ENCODE measurements at places on chromosomes 7 and 10. TPM values are rescaled to one million over a fixed set of nuclear protein-coding genes. Genes with fewer than 3 reads are reported as not detected.

DNA sequence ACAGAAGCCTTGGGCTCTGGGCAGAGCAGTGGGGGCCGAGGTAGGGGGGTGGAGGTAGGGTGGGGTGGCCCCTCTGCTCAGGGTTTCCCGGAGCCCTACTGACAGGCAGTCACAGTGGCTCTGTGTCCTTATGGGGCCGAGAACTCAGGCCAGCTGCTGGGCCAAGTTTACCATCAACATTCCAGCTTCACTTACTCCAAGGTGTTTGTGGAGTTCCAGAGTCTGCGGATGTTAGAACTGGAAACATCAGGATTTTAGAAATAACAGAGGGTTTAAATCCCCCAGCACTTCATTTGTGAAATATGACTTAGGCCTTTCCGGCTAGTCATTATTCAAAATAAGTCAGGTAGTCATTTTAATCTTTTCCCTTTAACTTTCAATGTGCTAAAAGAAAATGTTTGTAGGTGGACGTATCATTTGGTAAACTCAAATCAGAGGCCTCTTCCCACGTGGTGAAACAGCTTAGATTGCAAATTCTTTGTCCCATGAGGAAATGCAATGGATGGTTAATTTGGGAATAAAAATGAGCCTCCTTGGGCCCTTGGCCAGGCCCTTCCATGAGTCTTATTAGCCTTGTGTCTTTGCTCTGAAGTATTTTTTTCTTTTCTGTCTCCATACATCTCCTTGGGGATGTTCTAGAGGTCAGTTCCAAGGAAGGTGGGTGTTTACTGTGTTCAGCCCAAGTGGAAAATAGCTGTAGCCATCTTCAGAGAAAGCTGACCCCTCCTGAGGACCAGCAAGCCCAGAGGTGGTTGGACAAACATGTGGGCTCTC lies 99.6 kb upstream of the BTBD16 start:
- DNase-seq: no peak

DNA sequence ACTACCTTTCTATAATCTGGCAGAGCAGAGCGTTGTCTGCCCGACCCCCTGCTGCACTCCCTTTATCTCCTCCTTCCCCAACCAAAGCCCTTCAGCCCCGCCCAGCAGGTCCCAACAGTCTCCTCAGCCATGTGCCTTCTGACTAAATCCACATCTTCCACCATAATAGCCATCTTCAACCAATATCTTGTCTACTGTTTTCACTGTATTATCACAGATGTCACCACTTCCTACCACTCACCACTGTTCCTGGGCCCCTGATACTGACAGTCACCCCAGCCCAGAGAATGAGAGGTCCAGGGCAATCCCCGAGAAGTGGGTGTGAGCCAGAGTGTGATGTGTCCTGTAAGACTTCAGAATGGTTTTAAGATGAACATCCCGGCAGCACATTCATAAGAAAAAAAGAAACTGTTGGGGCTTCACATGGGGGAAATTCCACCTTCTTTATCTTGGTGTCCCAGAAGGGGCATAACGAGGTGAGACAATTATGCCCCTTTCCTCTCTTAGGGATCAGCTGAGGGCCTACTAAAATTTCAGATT lies 25.3 kb downstream of the CCDC6 start:
- no peak for DNase-seq

- DNase-seq: no peak
Measured at GRCh38 chr10:77552252-77552651, 85.4 kb downstream of the KCNMA1 start.

- no peak for DNase-seq
Measured at GRCh38 chr10:120019568-120019967, 127.0 kb downstream of the SEC23IP start.

- no peak for DNase-seq
Measured at GRCh38 chr7:75650681-75651080, 88.1 kb downstream of the HIP1 start.

- no peak for DNase-seq
Measured at GRCh38 chr7:155935726-155936125, 123.5 kb upstream of the SHH start.

- no peak for DNase-seq
Measured at GRCh38 chr7:8373851-8374250, 59.6 kb upstream of the NXPH1 start.

DNA sequence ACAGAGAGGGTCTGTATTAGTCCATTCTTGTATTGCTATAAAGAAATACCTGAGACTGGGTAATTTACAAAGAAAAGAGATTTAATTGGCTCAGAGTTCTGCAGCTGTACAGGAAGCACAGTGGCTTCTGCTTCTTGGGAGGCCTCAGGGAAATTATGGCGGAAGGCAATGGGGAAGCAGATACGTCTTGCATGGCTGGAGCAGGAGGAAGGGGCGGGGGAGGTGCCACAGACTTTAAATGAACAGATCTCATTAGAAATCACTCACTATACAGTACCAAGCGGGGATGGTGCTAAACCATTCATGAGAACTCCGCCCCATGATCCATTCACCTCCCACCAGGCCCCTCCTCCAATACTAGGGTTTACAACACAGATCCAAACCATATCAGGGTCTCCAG lies 3.7 kb upstream of the CALU start:
- no peak for DNase-seq

DNA sequence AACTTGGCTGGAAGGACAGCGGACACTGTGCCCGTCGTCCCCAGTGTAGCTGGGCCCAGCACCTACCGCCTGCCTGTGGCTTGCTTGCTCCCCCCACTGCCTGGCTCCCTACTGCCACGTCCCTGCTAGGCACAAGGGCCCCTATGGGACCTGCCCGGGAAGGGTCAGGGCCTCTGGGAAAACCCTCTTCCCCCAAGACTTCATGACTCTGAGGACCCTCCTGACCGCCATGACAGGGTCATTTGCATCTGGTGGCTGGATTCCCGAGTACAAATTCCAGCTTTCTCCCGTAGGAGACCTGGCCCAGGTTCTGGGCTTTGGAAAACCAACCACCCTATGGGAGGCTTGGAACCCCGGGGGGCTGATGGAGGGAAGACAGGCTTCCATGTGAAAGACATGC lies 1.4 kb upstream of the MMD2 start:
- no peak for DNase-seq

DNA sequence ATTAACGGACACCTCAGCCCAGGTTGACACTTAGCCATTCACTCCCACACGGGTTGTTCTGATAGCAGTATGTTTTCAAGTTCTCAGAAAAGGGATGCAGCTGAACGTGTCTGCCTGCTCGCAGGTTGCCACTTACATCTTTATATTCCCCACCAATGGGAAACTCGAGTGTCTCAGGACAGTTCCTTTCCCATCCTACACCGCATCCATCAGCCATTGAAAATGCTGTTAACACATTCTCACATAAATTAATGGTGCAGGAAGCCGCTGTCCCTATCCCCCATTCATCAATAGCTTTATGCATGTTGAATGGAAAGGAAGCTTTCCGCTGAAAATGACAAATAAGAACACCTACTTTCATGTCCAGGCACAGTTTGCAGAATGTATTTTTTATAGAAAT lies 1.7 kb upstream of the FGFR2 start:
- DNase-seq: no peak

- DNase-seq: no peak
Measured at GRCh38 chr10:10141782-10142382, 875.8 kb upstream of the CELF2 start.

- DNase-seq: no peak
Measured at GRCh38 chr7:149644754-149645153, 128.6 kb downstream of the ZNF467 start.

- DNase-seq: no peak
Measured at GRCh38 chr7:157614457-157615020, 277.7 kb downstream of the DNAJB6 start.

DNA sequence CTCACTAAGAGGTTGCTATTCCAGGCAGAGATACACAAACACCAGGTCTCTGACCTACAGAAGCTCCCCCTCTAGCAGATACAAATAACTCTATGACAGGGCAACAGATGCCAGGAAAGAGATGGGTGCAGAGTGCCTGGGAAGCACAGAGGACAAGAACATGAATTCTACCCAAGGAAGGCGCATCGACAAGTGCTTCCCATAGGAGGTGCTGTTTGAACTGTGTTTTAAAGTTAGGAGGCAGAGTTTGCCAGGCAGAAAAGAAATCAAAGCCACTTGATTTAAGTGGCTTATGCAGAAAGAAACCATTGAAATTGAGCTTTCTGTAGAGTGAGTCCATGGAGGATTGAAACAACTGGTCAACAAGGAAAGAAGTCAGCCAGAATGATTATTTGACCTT lies 35.3 kb upstream of the EGR2 start:
- peak; percentile 26 for DNase-seq

GRCh38 chr10:131567279-131568162 lies 256.0 kb upstream of the TCERG1L start:
- no peak for DNase-seq

DNA sequence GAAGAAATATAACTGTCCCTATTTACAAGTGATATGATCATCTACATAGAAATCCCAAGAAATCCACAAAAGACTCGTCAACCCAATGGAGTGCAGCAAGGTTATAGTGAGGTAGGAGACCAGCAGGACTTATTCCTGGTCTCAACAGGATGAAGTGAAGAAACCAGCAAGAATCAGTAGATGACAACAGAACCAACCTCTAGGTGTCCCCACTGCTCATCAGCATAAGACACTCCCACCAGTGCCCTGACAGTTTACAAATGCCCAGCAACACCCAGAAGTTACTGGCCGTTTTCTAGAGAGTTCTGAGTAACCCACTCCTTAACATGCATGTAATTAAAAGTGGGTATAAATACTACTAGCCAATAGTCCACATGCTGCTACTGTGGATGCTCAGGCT lies 470.5 kb upstream of the LRRTM3 start:
- DNase-seq: no peak

DNA sequence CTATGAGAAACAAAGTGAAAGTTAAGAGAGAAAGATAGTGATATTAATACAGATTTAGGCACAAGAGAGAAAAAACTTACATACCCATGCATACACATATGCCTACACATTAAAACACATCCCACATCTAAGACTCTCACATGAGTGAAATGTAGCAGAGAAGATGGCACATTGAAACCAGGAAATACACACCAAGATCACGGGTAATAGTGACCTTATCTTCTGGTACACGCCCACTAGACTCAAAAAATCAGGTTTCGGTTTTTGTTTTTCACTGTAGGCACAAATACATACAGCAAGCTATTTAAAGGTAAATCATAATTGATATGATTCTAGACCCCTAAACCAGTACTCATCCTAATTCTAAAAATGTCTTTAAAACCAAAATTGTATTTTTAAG lies 225.2 kb upstream of the TAC1 start:
- no peak for DNase-seq

- peak; percentile 45 for DNase-seq
Measured at GRCh38 chr7:84948634-84949033, 238.2 kb downstream of the SEMA3D start.

DNA sequence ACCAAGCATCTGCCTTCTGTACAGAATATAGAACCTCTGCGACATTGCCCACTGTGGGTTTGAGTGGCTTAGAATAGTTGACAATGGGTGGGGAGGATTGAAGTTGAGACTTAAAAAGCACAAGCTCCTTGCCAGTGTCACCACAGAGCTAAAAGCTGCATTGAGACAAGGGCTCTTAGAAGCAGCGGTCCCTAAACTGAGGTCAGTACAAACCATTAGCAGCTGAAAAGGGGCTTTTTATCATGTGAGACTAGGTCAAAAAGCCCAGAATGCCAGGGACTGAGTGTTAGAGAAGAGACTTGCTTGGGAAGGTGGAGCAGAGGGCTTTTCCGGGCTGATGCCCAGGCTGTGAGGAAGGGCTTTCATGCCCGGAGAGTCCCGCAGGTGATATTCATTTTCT lies 91.3 kb downstream of the POU6F2 start:
- DNase-seq: no peak

GRCh38 chr10:15703151-15703880 lies 16.4 kb downstream of the ITGA8 start:
- peak; percentile 23 for DNase-seq

GRCh38 chr7:119929891-119930290 lies 343.1 kb upstream of the KCND2 start:
- DNase-seq: peak; percentile 61

DNA sequence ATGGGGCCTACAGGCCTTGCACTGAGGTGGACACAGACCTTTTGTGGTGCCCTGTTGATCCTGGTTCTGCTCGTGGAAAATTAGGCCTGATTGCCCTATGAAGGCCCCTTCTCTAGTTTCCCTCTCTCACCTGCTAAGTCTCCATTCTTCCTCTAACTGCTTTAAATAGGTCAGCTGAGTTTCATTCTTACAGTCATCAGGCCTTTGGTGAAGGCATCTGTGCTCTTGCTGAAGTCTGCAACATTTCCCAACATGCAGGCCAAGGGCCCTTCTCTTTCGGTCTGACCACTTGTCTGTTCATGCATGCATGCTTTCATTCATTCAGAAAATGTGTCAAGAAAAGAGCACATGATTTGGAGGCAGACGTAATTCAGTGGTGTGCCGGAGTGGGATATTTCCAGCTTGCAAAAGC lies 244.0 kb downstream of the BUB3 start:
- DNase-seq: no peak

- no peak for DNase-seq
Measured at GRCh38 chr10:89548673-89549072, 13.3 kb upstream of the SLC16A12 start.

DNA sequence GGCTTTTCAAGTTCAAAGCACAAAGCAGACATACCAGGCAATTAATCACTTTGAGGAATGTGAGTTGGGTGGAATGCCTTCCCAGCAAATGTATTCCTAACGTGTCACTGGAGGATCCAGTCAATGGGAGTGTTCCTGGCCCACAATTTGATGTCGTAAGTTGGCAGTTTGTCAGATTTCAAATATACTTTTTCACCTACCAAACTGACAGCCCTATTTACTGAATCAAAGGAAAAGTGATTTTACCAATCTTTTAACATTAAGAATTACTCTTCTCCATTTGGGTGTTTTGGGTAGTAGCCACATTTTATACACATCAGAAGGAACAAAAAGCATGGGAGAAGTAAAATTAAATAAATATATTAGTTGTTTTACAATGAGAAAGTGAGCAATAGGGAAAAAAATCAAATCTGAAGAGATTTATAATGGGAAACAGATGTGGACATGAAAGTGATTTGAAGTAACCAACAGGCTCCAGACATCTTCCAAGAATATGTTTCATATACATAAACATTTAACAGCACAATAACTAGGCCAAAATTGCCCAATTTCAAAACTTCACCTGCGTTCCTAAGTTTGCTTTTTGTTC lies 222.9 kb downstream of the MTERF1 start:
- DNase-seq: peak; percentile 38

The PDE6C gene
- not detected for total RNA-seq

The TMUB1 gene
- 21.6 TPM for total RNA-seq

The COG5 gene
- 27.7 TPM for total RNA-seq

The EVX1 gene
- not detected for total RNA-seq

The FFAR4 gene
- total RNA-seq: not detected

The ANKRD30A gene
- total RNA-seq: 0.97 TPM

The EXOC6 gene
- 7.8 TPM for total RNA-seq

The EPHB4 gene
- 44.1 TPM for total RNA-seq

The ZWINT gene
- 28.0 TPM for total RNA-seq

The HTR7 gene
- 2.3 TPM for total RNA-seq

The HGF gene
- total RNA-seq: 60.6 TPM

The CPA2 gene
- total RNA-seq: 0.32 TPM

The ASAH2B gene
- 6.5 TPM for total RNA-seq

The ZNF239 gene
- 4.2 TPM for total RNA-seq

The GPR15LG gene
- total RNA-seq: not detected

The RGS10 gene
- 50.9 TPM for total RNA-seq

Measured in fibroblast of villous mesenchyme (primary cell).